Left renal pelvis (tissue), 4 donors: ENCODE measurements at places on chromosomes 7 and 10.

- DNase-seq: no peak
Observed at GRCh38 chr10:46248651-46249146, 38.1 kb upstream of the ANTXRL start.

GRCh38 chr7:37353949-37354655 lies 94.6 kb downstream of the ELMO1 start:
- DNase-seq: no peak

GRCh38 chr7:10300577-10300976 lies 673.1 kb upstream of the PHF14 start:
- no peak for DNase-seq

GRCh38 chr7:22174574-22174953 lies 182.4 kb downstream of the RAPGEF5 start:
- no peak for DNase-seq

DNA sequence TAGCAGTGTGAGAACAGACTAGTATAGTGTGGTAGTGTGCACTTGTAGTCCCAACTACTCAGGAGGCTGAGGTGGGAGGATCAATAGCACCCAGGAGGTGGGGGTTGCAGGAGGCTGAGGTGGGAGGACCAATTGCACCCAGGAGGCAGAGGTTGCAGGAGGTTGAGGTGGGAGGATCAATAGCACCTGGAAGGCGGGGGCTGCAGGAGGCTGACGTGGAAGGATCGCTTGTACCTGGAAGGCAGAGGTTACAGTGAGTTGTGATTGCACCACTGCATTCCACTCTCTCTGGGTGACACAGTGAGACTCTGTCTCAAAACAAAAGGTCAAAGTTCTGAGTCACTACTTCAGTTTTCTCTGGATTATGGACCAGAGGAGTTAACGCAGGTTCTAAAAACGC lies 22.6 kb upstream of the DIP2C start:
- DNase-seq: no peak

GRCh38 chr10:74486659-74487058 lies 335.6 kb downstream of the ADK start:
- no peak for DNase-seq

DNA sequence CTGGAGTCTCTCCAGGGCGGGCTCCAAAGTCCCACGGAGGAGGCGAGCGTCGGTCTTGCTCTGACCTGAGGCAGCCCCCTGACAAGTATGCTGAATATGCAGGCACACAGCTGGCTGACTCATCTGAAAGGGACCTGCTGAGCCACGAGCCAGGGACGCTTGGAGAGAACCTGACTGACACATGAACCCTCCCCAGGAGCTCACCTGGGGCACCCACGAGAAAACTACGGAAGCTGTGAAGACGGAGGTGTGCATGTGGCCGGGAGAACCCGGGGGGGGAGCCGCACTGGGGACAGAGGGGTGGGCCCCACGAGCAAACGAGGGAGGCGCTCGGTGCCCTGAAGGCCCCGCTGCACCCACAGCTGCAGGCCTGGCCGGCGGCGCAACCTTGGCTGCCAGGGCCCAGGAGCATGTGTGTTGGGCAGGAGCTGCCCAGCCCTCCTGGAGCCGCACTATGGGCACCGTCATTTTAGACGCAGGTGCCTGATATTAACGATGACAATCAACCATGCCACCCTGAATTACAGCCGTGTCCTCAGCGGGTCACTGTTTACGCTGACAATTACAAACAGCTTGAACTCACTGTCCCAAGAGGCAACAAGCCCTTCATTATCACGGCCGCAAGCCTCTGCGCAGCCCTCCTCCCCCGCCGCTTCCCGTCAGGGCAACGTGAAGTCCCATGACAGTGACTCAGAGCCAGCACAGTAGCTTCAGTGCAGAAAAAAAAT lies 64.7 kb downstream of the DIP2C start:
- DNase-seq: no peak

GRCh38 chr10:50410066-50410811 lies 158.9 kb upstream of the ASAH2 start:
- no peak for DNase-seq

GRCh38 chr7:41439515-41439879 lies 263.4 kb downstream of the INHBA start:
- DNase-seq: no peak

DNA sequence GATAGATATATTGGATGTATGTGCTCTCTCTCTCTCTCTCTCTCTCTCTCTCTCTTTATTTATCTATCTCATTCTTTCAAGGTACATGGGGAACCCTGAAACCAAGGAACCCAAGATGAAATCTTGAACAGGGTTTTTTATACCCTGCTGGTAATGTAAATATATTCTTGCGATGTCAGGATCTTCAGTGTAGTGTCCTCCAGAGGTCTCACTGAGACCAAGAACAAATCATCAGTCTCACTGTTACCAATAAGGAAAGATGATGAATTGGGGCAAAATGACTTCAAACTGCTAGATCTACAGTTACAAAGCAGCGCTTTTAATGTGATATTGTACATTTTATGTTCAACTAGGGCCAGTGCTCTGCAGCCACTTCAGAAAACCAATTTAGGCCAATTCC lies 423.5 kb downstream of the ANKRD7 start:
- no peak for DNase-seq

- no peak for DNase-seq
Observed at GRCh38 chr10:45463244-45464116, 89.5 kb downstream of the ALOX5 start.

DNA sequence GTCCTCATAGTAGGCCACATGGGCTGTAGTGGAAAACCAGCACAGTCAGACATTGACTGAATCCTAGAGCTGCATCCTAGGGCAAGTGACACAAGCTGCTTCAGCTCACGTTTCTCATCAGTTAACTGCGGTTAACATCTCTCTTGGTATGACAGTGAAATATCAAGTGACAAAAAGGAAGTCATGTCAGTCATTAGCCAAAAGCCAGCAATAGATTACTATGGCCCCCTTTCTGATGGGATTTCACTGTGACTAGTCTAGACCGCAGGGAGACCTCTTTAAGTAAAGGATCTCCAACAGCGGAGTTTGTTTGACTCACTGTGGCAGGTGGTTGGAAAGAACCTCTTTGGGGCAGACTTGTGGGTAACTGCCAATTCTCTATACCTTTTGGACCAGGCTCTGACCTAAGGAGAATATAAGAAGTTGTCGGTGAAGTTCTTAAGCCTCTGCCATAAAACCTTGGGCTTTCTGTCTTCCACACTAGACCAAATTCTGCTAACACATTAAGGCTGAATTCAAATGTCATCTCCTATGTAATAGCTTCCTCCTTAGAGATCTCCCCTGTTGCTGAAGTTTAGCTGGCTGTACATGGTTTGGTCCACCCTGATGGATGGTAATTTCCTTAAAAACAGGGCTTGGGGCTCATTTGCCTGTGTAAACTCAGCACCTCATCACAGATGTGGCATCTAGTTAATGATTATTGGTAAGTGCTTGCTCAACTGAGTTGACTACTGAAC lies 115.3 kb downstream of the SGMS1 start:
- no peak for DNase-seq

- peak; percentile 42 for DNase-seq
Observed at GRCh38 chr10:79981450-79982361, 32.8 kb upstream of the SFTPD start.

DNA sequence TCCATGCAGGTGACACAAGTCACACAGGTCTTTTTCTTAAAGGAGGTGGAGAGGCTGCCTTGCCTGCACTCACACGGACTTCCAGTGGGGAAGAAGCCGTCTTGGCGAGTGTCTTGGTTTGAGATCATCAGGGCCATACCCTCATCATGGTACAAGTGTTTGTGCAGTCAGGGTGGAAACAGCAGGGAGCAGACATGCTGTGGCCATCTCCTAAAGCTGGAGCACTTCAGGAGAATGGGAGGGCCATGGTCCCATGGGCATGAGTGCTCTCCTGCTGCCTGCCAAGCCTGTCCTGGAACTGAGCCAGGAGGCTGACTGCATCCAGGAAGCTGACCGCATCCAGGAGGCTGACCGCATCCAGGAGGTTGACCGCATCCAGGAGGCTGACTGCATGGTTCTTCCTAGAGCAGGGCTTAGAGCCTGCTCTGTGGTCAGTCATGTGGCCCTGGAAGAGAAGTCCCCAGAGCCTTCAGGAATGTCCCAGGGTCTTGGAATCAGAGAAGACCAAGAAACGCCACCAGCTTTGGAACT lies 98.4 kb downstream of the ADARB2 start:
- no peak for DNase-seq
